Bone marrow (tissue), 2 donors: ENCODE measurements at places on chromosomes 12 and 14.

GRCh38 chr12:110661337-110661972, 27.5 kb downstream of the HVCN1 start:
- DNase-seq = peak; percentile 7

GRCh38 chr12:116263844-116264243, 13.6 kb downstream of the MED13L start:
- DNase-seq = no peak

- DNase-seq = no peak
Observed at GRCh38 chr12:64385468-64385867, 5.1 kb downstream of the C12orf56 start.

GRCh38 chr14:37972941-37973887, 234.5 kb upstream of the SSTR1 start:
- no peak for DNase-seq

DNA sequence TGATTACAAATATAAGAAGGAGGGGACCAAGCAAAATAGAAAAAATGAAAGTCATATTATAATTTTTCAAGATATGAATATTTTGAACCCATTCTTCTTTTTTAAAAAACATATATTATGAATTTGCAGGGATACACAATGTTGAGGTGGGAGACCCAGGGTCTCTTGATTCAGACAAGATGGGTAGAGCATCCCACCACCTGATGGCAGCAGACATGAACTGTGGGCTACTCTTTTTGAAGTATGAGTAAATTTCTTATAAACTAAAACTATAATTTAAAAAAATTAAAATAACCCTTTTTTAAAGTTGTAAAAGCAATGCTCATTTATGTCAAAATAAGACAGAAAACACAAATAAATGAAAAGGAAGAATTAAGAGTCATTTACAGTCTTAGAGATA, 202.7 kb upstream of the PRICKLE1 start:
- DNase-seq = no peak

DNA sequence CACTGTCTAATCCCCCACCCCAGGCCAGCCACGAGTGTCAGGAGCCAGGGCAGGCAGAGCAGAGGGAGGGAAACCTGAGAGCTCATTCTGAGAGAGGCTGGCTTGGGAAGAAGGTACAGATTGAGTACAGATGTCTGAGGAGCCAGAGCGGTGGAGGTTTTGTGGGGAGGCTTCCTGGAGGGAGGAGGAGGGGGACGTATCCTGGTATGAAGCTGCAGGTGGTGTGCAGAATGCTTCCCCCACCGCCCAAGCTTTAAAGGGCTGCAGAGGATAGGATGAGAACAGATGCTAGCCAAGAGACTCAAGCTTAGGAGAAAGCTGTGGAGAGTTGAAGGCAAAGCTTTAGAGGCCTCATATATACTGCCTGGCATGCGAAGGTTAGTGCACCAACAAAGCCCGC, 3.2 kb upstream of the TAMALIN start:
- no peak for DNase-seq

- no peak for DNase-seq
Observed at GRCh38 chr12:116879509-116880212, 1.6 kb downstream of the HRK start.

DNA sequence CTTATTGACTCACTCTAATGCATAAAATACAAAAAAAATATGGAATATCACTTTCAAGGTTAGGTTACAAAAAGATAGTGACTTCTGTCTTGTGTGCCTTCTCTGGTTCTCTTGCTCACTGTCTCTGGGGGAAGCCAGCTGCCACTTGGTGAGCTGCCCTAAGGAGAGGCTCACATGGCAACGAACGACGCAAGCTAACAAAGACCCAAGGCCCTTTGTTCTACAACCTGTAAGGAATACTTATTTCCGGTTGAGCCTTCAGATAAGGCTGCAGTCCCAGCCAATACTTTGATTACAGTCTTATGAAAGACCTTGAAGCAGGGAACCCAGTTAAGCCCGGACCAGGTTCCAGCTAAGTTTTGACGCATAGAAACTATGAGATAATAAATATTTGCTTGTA, 242.4 kb upstream of the TBX3 start:
- no peak for DNase-seq

- peak; percentile 31 for DNase-seq
Observed at GRCh38 chr14:102554821-102555819, 37.3 kb upstream of the RCOR1 start.

DNA sequence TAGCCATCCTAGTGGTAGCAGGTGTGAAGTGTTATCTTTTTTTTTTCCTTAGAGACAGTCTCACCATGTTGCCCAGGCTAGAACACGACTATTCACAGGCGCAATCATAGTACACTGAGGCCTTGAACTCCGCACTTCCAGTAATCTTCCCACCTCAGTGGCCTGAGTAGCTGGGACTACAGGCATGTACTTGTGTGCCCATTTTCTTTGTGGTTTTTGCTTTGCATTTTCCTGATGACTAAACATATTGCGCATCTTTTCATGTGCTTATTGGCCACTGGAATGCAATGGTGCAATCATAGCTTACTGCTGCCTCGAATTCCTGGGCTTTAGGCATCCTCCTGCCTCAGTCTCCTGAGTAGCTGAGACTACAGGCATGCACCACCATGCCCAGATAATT, 33.3 kb upstream of the GCH1 start:
- DNase-seq = no peak

DNA sequence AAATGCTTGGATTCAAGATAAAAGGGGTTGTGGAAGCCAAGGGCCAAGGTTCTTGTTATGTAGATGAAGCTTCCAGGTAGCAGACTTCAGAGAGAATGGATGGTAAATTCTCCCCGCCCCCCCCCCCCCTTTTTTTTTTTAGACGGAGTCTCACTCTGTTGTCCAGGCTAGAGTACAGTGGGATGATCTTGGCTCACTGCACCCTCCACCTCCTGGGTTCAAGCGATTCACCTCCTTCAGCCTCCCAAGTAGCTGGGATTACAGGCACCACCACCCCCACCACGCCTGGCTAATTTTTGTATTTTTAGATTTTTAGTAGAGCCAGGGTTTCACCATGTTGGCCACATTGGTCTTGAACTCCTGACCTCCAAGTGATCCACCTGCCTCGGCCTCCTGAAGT, 4.1 kb downstream of the DGLUCY start:
- DNase-seq = no peak

- no peak for DNase-seq
Observed at GRCh38 chr14:94936401-94936892, 166.5 kb upstream of the GSC start.

GRCh38 chr12:19657118-19657731, 217.9 kb downstream of the AEBP2 start:
- DNase-seq = no peak

DNA sequence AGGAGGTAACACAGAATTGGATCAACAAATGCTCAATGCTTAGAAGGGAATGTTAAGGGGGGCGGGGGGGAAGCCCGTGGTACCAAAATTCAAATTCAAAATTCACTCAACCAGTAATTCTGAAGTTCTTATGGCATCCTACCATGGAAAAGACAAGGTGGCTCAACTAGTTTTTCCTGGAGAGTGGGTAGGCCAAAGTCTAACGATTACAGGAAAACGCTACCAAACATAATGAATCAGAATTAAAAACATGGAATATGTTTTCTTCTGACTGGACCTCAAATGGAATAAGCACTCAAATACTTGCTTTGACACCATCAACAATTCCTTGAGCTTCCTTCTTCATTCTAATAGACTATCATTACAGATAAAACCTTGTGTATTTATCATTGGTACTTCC, 2.3 kb downstream of the NACA start:
- no peak for DNase-seq

DNA sequence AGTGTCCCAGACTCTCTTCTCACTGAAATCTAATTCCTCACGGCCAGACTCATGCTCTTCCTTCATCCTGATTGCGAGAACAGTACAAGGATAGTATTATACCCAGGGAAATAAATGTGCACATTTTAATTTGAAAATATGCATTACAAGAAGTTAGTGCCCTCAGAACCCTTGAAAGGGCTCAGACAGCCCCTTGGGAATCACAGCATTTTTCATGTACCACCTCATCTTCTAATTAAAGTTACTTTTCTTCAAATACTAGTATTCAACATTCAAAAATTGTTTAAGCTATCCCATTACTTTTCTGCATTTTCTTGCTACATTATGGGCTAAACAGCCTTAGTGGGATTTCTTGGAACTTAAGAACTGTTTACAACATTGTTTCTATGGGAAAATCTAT, 1.7 kb upstream of the APPL2 start:
- no peak for DNase-seq

DNA sequence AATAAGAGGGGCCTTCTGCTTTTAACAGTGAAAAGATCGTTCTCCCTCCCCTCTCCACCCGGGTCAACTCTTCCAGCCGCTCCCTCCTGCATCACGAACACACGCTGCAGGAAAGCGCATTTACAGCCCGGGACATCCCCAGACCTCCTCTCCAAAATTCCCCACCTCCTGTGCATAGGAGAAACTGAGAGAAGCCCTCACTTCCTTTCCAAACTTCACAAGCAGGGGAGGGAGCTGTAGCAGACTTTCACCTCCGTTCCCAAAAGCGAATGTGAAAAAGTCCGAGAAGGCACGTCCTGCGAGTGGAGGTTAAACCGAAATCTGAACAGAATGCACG, 513 bp downstream of the BCAT1 start:
- no peak for DNase-seq

DNA sequence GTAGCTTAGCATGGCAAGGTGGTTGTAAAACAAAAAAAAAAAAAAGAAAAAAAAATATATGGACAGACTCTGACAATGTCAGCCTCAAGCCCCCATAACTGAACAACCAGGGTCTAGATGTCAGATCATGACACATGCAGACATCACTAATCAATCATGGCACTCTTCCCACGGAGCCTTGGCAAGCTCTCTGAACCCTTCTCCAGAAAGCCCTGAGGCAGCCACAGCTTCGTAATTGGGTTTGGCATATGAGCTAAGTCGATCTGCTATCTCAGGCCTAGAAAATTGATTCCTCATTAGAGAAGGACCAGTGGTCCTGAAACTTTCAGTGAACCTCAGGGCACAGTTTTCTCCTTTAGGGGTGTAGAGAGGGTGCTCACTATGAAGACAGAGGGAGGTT, 112.2 kb downstream of the GPR135 start:
- DNase-seq = no peak

GRCh38 chr14:73524493-73524892, 12.4 kb upstream of the ACOT1 start:
- DNase-seq = no peak

GRCh38 chr12:29795715-29796114, 12.0 kb upstream of the TMTC1 start:
- DNase-seq = no peak

DNA sequence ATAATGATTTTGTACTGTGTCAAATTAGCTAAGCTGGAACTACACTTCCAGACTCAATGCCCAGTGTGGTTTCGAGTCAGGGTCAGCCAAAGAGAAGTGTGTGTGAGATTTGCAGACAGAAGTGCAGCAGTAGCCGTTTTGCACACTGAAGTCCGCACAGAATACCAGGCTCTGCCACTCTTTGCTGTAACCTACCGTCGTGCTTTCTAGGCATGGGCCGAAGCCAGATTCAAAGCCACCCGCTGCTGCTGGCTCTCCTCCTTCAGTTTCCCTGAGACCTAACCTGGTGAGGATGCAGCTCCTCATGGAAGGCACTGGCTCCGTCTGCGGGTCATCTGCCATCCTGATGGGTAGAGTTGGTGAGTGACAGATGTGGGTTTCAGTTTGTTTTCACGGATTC, 48.8 kb downstream of the LRTM2 start:
- no peak for DNase-seq

DNA sequence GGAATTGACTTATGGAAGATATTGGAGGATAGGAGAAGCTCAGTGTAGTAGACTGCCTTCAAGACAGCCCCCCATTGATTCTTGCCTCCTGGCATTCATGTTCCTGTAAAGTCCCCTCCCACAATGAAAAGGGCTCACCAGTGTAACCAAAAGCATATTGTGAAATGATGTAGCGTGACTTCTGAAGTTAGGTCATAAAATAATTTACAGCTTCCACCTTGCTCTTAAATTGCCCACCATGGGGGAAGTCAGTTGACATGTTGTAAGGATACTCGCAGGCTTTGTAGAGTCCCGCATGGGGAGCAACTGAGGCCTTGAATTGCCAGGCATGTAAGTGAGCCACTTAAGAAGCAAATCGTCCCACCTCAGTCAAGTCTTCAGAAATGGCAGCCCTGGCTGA, 25.1 kb downstream of the GTSF1 start:
- no peak for DNase-seq

- DNase-seq = no peak
Observed at GRCh38 chr12:107134558-107134957, 41.2 kb upstream of the CRY1 start.

DNA sequence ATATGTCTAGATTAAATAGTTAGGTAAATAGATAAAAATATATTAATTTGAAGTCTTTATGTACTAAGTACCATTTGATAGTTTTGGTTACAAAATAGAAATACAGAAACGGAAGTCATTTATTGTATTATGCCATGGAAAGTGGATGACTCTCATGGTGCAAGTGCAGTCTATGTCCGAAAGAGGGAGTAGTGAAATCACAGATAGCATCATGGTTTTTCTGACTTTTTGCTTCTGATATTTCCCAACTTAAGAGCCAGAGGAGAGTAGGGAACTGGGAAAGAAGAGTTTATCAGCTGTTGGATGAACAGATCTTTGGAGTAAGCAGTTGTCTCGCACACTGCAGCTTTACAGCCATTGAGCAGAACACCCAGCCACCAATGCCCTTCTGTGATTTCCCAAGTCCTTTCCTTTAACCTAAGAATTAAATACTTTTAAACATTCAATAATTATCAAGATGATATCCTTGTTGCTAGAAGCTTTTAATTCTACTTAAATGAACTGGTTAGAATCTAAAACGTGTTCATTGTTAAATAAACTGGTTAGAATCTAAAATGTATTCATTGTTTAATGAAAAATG, 18.4 kb upstream of the SRGAP1 start:
- no peak for DNase-seq

GRCh38 chr12:64097366-64098105, 124.6 kb downstream of the KICS2 start:
- no peak for DNase-seq

- no peak for DNase-seq
Observed at GRCh38 chr12:55051197-55051947, 31.6 kb downstream of the NEUROD4 start.

DNA sequence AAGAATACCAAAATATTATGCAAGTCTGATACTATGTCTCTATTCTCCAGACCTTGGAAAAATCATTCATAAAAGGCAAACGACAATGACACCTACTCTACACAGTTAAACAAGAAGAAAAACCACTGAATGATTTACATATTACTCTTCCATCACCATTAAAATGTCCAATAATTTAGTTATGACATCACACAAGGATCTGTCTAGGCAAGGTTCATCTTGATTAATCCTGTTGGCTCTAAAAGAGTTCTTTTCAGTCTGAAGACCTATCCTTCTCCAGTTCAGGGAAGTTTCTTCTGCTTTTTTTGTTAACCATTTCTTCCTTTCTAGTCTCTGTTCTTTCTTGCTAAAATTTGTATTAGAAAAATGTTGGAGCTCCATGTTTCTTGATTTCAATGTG, 64.0 kb downstream of the OSBPL8 start:
- DNase-seq = no peak

GRCh38 chr12:69929531-69929930, 104.5 kb downstream of the MYRFL start:
- no peak for DNase-seq
